ENCODE measurements at places on chromosomes 2 and 18.
A peak's percentile ranks its signal among the peaks of the same experiment; 100 is the strongest.

DNA sequence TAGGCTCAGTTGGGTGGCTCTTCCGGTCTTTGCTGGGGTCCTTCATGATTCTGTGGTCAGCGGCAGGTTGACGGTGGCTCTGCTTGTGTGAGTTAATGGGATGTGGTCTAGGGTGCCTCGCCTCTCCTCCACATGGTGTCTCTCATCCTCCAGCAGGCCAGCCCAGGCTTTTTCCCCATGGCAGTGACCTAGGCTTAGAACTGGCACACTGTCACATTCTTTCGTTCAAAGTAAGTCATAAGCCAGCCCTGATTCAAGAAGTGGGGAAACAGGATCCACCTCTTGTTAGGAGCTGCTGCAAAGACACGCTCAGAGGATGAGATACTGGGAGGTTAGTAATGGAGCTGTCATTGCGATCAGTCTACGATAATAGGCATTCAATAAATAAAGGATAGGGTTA, 46.0 kb upstream of the CTIF start:
- DNase-seq = no peak

DNA sequence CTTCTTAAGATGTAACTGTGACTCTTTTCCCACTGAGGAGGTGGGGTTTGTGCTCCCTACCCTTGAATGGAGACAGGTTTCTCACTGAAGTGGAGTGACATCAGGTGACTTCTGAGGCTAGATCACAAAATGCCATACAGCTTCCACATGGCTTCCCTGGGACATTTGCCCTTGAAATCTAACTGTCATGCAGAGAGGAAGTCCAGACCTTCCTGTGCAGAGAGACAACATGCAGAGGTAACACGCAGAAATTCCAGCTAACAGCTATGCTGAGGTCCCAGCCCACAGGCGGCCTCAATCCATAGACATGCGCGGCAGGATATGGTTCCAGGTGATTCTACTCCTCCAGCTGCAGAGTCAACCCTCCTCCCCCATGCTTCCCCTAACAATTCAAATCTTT, 119.0 kb downstream of the TRIB2 start:
- no peak for DNase-seq

- no peak for DNase-seq
Observed at GRCh38 chr2:9918275-9918674, 33.2 kb upstream of the GRHL1 start.

DNA sequence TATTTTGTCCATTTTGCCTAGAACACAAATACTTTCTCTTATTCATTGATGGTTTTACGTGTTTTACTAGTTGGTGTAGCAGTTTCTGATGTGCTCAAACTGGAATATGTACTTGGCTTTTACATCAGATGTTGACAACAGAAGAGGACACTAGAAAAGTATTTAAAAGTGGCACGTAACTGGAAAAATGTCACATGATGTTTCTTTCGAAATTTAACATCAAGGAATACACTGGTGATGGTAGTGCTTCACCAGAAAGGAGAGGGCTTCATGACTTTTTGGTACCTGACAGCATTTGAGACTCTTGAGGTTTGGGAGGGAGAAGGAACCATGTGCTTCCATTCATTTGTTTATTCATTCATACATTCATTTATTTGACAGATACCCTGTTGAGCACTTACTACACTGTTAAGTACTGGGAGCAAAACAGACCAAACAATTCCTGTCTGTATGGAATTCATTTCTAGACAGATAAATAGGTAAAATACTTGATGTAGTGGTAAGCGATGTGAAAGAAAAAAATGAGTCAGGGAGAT, 1.5 kb downstream of the GIGYF2 start:
- DNase-seq = no peak

DNA sequence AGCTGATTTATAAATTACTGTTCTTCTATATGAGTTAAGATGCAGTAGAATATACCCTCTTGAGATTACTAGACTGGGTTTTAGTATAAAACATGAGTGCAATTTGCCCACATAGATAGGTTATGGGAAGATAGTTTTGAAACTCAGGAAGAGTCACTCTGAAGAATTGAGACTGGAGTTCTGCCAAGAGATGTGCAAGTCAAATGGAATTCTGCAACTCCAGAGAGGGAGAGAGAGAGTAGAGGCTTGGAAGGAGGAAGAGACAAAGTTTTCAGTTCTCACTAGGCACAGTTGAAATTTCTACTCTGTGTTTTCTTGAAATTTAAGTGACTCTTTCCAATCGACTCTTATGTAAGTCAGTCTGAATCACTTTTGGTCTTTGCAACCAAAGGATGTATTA, 878.8 kb downstream of the TSN start:
- DNase-seq = no peak

- DNase-seq = no peak
Observed at GRCh38 chr2:18380321-18380720, 180.1 kb downstream of the RDH14 start.

DNA sequence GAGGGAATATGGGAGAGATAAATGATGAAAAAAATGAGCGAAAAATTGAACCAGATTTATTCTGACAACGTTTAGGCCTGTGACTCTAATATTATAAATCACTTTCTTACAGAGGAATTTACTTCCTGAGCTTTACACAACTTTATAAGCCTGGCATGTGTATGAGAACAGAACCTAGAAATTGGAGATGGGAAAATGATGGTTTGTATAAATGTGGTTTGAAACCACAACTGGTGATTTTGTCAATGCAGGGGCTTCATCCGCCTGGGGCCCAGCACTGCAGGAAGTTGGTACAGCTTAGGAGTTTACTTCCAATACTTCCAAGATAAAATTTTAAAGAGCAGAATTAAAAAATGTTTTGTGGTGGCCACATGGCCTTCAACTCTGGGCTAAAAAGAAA, 82.3 kb downstream of the VAPA start:
- no peak for DNase-seq

DNA sequence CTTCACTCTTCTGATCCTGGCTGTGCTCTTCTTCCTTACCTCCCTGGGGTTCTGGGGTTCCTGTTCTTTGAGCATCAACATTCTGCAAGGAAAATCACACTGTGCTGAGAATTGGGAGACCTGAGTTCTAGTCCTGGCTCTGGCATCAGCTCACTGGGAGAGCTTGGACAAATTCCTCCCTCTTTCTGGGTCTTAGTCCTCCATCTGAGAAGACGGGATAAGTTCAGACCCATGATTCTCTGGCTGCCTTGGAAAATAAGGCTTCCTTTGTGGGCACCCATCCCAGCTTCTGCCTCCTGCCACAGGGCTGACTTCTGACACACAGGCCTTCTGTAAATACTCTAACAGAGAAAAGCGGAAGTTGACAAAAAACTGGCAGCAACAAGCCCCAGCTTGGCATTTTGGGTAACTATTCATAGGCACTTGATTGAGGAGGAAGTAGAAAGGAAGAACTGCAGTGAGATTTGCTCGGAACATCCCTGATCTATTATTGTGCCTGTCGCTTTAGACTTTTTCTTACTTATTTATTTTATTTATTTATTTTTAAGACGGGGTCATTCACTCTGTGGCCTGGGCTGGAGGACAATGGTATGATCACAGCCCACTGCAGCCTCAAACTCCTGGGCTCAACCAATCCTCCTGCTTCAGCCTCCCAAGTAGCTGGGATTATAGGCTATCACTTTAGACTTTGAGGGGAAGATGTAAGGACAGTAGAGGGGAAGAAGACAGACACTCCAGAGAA, 7.9 kb downstream of the PCBP1 start:
- DNase-seq = peak; percentile 33

- no peak for DNase-seq
Observed at GRCh38 chr2:67876176-67876575, 186.6 kb downstream of the C1D start.

DNA sequence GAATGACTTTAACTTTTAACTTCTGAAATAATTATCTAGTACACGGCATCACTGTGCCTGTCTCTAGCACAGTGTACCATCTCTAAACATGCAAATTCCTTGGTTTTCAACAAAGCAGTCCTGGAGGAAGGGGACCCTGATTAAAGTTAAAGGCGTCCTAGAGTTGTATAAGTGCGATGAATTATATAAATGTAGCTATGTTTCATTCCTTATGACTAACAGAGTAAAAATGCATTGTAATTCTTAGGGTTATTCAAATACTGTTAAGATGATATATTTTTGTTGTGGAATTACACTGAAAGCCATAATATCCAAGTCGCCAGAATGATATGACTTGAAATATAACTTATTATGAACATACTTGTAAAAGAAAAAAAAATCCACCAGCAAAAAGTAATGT, 544.9 kb upstream of the LINC00305 start:
- no peak for DNase-seq

DNA sequence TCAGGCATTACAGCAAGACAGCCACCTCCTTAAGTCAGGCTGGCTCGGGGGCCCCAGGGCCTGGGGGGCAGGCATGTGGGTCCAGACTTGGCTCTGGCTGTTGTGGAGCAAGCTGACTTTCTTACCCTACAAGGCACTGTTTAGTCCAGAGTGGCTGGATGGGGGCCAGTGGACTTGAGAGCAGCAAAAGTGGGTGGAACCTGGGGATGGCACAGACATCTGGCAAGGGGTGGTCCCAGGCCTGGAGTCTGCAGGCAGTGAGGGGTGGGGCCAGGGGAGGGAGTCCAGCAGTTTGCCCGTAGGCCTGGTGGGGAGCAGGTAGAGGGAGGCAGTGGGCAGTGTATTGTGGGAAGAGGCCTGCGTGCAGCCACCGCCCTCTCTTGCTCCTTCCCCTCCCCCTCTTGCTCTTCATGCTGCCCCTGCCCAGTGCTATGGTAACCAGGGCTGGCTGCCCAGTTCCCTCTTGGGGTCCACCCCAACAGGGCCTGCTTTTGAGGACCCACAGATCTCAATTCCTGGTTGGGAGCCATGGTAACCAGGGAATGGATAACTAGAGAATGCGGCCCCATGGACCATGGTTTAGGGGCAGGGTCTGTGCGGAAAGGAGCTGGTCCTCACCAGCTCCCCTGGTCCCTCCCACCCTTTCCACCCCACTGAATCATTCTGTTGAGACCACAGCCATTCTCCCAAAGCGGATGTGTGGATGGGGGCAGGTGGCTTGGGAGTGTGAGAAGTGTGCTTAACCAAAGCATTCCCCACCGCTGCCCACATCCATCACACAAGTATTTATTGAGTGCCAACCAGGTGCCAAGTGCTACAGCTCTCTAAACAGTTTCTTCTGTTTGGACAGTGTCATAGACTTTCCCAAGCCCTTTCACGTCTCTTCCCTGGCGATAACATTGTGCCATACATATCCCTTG, 19.3 kb downstream of the SPEG start:
- DNase-seq = no peak

GRCh38 chr2:85998071-85998991, 107.4 kb downstream of the POLR1A start:
- no peak for DNase-seq

- no peak for DNase-seq
Observed at GRCh38 chr18:77016936-77017335, 115.6 kb downstream of the MBP start.

GRCh38 chr18:30186245-30186644, 856.3 kb downstream of the DSC3 start:
- no peak for DNase-seq

- DNase-seq = peak; percentile 27
Observed at GRCh38 chr2:68767031-68767961, 32.7 kb downstream of the ARHGAP25 start.

GRCh38 chr2:29390136-29390535, 274.9 kb downstream of the CLIP4 start:
- DNase-seq = no peak

- no peak for DNase-seq
Observed at GRCh38 chr2:122209377-122209776, 453.9 kb downstream of the TSN start.

DNA sequence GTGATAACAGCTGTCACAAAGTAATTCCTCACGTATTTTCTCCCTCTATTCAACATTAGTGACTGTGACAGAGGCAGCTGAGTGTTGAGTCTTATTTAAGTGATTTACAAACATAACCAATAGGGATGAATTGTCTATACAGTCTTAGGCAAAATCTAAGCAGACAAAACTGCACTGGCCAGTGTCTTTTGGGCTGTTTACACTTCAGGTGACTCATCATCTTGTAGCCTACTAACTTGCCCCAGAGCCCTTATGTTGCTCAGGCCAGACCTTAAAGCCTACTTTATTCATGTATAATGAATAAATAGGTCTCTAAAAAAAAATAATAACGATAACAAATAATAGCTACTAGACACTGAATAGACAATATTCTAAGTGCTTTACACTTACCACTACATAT, 17.2 kb downstream of the THOC1 start:
- DNase-seq = no peak

DNA sequence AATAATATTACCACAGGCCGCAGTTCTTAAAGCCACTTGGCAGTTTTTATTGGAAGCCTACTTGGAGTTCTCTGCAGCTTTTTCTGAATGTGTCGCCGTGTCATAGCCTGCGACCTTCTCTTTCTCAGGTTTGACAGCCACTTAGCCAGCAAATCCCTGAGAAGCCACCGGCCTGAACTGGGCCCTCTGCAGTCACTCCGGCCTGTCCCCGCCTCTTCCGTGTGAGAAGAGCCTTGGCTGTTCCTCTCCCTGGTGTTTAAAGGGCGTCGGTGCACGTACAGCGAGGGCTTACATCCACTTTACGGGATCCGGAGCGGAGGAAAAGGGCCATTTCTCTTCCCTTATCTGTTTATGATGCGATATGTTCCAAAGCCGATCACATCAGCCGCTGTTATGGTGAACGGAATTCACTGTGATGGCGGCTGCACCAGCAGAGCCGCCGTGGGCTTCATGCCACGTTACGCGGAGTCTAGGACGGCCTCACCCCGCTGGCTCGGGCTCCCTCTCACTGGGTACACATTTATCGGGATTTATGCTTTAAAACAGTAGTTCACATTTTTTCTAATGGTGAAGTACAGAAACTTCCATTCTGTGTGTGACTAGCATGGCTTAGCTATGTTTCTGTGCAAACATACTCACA, 66.8 kb downstream of the GBX2 start:
- DNase-seq = no peak

GRCh38 chr2:235709969-235710879, 216.4 kb downstream of the AGAP1 start:
- no peak for DNase-seq

DNA sequence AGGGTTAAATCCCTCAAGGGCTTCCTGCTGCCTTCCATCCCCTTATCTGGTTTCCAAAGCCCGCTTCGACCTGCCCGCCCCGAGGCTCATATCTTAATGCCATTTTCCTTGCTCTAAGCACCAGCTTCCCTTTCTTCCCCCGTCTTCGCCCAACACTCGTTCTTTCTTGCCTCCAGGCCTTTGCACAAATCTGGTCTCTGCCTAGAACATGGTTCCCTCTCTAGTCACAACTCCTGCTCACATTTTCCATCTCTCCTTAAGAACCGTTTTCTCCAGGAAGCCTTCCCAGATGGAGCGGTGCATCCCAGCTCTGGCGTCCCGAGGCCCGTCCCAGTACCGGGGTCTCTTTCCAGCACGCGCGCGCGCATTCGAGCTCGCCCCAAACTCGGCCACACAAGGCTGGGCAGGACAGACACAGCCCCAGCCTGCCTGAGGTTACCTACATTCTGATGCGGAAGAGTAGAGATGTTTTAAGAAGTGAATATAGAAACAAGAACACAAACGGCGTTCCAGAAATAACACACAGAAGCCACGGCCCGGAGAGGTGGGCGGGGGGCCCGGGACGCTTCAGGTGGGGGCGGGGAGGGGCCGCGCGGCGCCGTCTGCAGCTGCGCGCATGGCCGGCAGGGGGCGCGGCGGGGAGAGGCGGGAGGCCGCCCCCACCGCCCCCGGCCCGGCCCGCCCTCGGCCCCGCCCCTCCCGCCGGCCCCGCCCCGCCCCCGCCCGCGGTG, at the start of gene DGKD:
Gene DGKD, plus strand, starts transcription at position 726 of the 731 bp plus-strand sequence. CDS start 25 bp downstream, outside the sequence.
- DNase-seq = peak; percentile 70

- no peak for DNase-seq
Observed at GRCh38 chr2:168679081-168679480, 123.4 kb upstream of the NOSTRIN start.

- DNase-seq = no peak
Observed at GRCh38 chr2:105411720-105412407, 13.0 kb upstream of the FHL2 start.

Data from activated T-cell treated with anti-CD3 and anti-CD28 coated beads for 1 hour (primary cell).